Daoy (cell line): ENCODE measurements at places on chromosomes 1 and 21.

- no peak for DNase-seq
Measured at GRCh38 chr1:72324451-72324850, 42.1 kb upstream of the NEGR1 start.

- no peak for DNase-seq
Measured at GRCh38 chr1:167748906-167749305, 27.1 kb downstream of the MPZL1 start.

DNA sequence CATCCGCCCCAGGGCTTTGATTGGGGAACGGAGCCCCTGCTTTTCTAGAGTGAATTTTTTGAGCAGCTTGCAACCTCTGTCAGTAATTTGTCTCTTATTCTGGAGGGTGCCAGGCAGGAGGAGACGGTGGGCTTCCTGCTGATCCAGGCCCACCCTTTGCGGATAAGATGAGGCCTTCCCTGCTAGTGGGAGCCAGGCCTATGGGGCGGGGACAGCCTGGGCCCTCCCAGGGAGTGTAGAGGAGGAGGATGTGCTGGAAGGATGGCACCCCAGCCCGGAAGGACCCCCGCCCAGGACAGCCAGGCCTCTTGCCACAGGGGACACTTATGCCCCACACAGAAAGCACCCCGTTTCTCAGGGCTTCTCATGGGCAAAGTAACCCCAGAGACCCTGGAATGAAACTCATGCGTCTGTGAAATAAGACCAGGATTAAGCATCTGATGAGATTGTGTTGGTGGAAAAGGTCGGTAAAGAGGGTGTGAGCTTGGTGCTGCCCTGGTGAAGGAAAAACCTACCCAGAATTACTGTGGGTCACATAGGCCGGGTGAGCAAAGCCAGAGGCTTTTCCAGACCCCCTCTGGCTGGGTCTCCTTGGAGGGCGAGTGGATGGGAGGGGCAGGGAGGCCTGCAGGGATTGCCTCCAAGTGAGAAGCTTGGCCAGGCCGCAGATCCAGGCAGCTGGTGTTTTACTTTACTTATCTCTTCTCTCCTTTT, 118.7 kb downstream of the SIK1 start:
- no peak for DNase-seq

DNA sequence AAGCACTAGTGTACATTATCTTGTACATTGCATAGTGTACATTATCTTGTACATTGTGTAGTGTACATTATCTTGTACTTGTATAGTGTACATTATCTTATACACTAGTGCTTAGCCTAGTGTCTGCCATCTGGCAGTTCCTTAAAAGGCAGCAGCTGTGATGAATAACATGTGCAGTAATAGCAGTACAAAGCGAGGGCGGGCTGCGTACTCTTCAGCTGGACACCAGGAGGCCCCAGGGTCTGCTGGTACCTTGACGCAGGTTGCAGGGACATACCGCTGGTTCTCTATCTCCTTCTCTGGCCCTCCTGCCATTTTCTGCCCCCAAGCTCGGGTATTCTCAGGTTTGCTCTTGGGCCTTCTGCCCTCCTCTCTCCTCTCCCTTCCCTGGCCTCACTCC, 149.6 kb downstream of the SEC16B start:
- DNase-seq: no peak

DNA sequence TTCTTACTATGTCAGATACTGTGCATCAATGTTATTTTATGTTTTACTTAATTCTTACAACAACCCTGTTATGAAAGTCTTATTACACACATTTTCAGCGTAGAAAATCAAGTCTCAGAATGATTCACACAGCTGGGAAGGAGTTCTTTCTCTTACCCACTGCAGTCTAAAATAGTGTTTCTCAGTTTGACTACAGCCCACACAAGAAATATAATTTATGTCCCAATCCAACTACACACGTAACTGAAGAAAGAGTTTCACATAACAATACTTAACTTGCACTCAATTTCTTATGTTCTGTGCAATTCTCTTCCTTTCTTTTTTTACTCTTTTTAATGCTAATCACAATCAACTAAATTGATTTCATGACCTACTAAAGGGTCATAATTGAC, 252.8 kb upstream of the ADGRL2 start:
- no peak for DNase-seq

GRCh38 chr1:24914226-24915069, 15.6 kb downstream of the RUNX3 start:
- DNase-seq: peak; percentile 98

- no peak for DNase-seq
Measured at GRCh38 chr21:45387506-45387905, 17.5 kb upstream of the COL18A1 start.

DNA sequence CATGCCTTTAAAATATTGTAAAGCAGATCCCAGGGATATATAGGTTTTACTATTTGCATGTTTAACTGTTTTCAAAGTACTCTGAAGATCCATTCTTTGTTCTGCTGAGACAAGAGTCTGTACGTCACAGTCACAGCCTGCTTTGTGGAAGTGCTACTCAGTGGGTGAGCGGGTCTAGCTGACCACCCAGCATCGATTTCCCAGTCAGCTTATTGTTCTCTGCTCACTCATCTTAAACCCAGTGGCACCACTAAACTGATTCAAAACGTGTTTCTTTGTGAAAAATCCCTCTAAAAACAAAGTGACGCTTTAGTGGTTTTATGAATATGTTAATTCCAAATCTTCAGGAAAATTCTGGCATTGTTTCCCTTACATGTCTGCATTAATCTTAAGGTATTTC, 12.4 kb downstream of the PLPP3 start:
- DNase-seq: no peak

- DNase-seq: no peak
Measured at GRCh38 chr1:156956333-156956732, 35.9 kb downstream of the LRRC71 start.

GRCh38 chr1:53616511-53616910, 122.5 kb downstream of the GLIS1 start:
- no peak for DNase-seq

GRCh38 chr1:62746086-62746808, 37.7 kb upstream of the ATG4C start:
- peak; percentile 26 for DNase-seq

- DNase-seq: peak; percentile 83
Measured at GRCh38 chr1:101291562-101292380, 55.0 kb downstream of the S1PR1 start.

DNA sequence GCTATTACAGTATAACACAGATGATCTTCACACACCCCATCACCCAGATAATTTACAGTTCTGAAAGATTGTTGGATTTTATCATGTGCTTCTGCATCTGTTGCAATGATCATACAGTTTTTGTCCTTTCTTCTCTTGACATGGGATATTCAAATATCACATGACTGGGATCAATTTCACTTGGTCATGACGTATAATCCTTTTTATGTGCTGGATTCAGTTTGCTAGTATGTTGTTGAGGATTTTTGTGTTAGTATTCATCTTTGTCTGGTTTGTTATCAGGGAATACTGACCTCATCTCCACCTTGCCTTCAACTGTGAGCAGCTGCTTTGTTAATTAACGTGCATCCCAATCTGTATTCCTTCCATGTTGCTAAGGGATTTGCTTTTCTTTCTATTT, 44.7 kb upstream of the DISC1 start:
- DNase-seq: no peak

DNA sequence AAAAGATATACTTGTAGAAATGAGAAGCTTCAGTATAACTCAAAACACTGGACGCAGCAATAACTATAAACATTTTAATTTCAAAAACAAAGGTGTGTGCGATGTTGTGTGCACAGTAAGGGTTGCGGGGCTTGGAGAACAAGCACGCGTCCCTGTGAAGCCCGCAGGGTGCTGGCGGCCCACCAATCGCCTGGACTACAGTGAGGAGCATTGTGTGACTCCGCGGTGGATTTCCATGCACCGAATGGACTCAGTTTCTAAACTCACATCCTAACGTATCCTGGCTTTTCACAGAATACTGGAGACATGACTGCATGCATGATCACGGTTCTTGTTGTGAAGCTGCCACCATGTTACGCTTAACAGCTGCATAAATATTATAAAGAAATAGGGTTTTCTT, 33.0 kb downstream of the NTPCR start:
- no peak for DNase-seq
